ENCODE measurements at places on chromosomes 6 and 20.

GRCh38 chr6:16239798-16240123 is 1.4 kb downstream of the GMPR start:
- DNase-seq, result no peak

DNA sequence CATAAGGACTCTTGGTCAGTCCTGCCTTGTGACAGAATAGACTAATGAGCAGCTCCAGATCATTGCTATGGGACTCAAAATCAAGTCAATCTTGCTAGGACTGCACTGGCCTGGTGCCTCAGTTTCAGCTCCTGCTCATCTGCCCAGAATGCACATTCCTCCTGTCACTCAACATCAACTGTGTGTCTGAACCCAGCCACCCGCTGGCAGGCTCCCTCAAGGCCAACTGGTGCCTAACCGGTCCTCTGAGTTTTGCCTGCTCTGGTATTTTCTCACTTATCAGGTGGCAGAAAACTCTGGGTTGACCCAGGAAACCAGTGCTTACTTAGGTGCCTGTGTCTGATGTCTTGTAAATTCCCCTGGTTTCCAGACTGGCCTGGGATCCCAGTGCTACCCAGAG is 297.7 kb downstream of the DHX35 start:
- DNase-seq, result no peak

DNA sequence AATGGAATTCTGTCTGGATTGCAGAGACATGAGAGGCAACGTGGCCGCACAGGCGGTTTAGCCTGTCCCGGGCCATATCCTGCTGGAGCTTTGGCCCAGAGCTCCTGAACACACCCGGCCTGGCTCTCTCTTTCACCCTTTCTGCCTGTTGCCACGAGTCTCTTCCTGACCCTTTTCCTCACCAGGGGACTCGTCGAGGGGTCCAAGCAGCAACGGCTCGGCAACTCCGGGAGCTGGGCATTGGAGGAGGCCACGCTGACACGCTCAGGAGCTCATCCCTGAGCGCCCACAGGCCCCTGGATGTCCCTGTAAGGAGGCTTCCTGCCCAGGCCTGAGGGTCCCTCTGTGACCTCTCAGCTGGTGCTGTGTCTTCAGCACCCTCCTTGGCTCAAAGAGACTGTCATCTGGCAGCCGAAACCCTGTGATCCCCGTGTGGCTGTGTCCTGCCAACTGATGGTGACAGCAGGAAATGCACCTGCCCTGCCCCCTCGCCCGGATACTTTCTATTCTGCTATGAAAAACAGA is 103.8 kb downstream of the RNASET2 start:
- DNase-seq, result peak; percentile 44

GRCh38 chr6:137866200-137866913 is 702 bp upstream of the TNFAIP3 start:
- no peak for DNase-seq

DNA sequence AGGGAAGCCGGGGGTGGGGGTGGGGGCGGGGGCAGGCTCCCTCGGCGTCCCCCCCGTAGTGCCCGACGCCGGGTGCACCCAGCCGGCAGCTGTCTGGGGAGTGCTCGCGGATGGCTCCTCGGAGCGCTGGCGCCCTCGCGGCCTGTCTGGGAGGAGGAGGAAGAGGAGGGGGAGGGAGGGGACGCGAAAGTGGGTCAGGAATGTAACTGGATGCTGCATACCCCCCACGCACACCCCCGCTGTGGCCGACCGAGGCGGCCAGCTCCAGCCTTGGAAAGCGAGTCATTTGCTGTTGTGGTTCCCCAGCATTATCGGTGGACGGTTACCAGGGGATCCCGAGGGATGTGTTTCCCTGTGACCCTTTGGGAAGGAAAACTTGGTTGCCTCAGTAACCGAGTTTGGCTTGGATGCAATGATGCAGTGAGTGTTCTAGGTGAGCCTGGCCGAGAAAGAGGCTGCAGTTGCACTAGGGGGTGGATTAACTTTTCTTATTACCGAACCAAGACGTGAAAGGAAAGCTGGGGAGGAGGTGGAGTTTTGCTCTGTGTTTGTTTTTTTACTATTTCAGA is 55.2 kb upstream of the RREB1 start:
- peak; percentile 31 for DNase-seq
